RKO (cell line): ENCODE measurements at places on chromosomes 7 and 10.

- DNase-seq = no peak
These were observed 67.8 kb downstream of the FRMPD2 start for GRCh38 chr10:48206482-48207250.

GRCh38 chr10:36254199-36254598 is 612.1 kb upstream of the FZD8 start:
- DNase-seq = no peak

GRCh38 chr10:131942455-131942854 is 39.3 kb downstream of the BNIP3 start:
- DNase-seq = no peak

DNA sequence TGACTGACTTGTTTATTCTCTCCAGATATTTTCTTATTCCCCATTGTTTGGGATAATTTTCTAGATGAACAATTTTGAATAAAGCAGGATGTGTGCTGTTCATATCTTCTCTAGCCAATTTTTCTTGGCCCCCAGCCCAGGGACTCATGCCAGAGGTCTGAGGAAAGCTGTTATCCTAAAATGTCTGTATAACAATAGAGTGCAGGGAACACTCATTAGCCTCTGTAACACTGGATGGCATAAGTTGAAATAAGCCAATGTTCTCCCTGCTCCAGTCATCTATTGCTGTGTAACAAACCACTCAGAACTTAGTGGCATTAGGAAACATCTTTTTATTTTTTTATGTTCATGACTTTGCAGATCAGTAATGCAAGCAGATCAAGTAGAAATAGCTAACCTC is 121.7 kb upstream of the TRIM24 start:
- no peak for DNase-seq

- DNase-seq = no peak
These were observed 2.5 kb upstream of the MLXIPL start for GRCh38 chr7:73626814-73627213.

DNA sequence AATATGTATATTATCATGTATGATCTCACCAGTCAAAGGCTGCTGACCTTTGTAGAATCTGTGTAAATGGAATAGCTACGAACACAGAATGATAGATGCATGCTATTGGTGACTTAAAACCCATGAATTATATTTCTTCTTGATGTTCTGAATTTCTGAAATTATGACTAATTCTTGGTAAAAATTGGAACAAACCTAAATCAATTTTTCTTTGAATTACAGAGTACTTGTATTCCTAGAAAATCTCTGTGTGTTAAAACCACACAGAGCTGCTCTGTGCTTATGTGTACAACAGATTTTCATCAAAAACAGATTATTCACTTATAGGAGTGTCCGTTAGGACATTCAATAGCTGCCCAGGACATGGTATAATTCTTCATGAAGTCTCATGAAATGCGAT is 108.3 kb upstream of the MDFIC start:
- DNase-seq = no peak

GRCh38 chr10:28111712-28112111 is 112.8 kb upstream of the ODAD2 start:
- no peak for DNase-seq
